SK-N-MC (cell line): ENCODE measurements at places on chromosomes 7 and 10.

- DNase-seq, result no peak
These were observed 11.3 kb downstream of the C10orf105 start for GRCh38 chr10:71708301-71708703.

- DNase-seq, result no peak
These were observed 712.9 kb upstream of the NRP1 start for GRCh38 chr10:34047389-34047788.

DNA sequence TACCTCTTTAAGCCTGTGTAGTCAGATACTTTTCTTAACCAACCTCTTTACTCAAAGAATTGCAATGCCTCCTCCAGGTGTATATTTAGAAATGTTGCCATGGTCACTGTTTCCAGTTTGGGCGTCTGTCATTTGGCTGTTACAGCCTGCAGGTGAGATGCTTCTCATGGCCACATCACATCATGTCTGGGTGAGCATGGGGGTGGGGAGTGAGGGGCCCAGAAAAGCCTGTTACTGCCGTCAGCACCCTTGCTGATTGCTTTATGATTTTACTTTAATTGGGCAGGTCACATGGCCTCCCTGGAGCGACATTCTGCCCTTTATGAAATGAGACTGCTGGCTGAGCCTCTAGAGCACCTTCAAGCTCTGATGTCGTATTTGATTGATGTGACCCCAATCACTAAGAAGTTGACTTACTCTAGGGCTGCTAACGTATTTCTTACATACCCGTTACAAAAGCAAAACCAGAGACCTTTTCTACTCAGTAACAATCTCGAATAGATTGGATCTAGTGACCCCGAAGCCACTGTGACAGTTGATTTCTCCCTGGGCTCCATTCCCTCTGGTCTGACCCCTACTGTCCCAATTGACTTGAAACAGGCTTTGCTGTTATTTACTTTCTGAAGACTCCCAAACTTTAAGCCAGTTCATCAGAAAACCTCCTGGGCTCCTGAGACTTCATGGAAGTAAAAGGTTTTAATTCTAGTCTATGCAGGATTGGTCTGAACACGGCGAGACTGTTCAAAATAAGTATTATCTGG lies 60.7 kb downstream of the OTUD1 start:
- no peak for DNase-seq

GRCh38 chr10:49567810-49568209 lies 28.9 kb upstream of the ERCC6 start:
- no peak for DNase-seq

DNA sequence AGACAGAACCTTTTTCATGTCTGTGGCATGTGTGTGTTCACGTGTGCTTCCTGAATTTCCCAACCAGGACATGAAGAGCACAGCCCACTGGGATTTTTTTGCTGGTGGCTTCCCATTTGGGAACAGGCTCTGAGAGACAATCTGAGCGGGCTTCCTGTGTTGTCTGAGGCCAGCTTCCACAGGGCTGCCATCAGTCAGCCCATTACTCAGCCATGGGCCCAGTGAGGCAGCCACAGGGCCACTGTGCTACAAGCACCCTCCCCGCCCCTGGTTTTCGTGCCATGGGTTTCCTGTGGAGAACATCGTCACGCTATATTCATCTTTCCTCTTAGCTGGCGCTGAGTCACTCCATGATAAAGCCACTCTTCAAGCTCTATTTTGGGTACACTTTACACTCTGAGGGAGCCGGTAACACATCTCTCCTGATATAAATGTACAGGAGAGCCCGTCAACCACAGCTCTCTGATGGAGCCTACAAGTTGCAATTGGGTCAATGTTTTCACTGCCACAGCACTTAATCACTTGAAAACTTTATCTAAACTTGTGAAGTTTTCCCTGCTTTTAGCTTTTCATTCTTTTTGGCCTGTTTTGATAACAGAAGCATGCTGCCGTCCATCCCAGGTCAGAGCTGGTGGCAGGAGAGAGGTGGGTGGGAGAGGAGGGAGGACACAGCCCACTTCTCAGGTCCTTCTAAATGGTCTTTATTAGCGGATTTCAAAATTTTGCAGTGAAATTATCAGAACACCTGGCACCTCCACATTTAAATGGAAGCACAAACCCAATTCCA lies 96.9 kb downstream of the HIPK2 start:
- DNase-seq, result no peak

- no peak for DNase-seq
These were observed 397.3 kb downstream of the PPP1R3A start for GRCh38 chr7:113521468-113521867.

DNA sequence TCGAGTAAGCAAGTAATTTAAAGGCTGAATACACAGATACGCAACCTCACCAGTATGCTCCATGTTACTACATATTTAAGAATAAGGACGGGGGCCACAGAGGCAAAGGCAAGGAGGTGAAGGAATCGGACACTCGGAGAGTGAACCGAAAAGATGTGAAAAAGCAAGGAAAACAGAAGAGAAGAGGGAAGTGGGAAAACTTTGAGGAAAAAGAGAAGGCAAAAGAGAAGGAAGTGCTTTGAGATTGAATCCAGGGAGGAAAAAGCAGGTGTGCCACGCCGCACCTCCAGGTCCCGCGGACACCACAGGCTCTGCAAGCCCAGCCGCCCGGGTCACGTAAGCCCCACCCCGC lies 367 bp upstream of the AVL9 start:
- DNase-seq, result no peak

DNA sequence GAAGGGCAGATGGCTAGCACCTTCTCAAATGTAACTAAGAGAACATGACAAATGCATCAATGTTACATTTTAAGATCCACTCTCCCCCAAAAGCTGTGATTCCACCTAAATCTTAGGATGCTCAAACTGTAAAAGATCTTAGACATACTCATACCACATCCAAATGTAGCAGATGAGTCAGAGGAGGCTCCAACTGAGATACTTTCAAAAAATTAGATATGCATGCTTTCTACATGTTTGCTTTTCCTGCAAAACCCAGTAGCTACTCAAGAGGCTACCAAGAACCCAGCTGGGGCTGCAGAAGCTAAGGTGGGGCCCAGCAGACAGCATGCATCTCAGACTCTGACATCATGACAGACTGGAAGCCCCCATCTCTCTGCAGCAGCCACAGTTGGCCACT lies 31.4 kb upstream of the FRMD4A start:
- no peak for DNase-seq

- peak; percentile 85 for DNase-seq
These were observed 340.6 kb downstream of the TFEC start for GRCh38 chr7:115689941-115690340.

- DNase-seq, result no peak
These were observed 44.2 kb upstream of the TNS3 start for GRCh38 chr7:47625861-47626715.

DNA sequence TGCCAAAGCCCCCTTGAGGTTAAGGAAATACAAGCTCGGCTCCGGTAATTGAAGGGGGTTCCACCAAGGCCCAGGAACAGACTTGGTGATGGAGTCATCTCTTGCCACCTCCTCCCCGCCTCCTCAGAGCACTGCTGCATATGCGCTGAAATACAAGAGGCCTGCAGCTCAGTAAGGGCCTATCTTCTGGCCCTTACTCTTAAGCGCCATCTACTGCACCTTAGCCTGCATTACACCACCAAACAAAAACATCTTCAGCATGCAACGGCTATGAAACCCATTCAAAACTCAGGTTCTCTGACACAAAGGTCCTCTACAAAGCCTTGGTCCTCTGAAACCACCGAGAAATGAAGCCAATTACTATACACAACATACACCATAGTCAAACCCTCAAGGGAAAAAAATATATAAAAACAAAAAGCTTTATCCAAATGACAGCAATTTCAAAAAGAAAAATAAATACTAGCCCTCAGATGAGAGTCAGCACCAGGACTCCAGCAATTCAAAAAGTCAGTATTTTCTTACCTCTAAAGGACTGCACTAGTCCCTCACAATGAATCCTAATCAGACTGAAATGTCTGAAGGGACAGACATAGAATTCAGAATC lies 176.8 kb upstream of the TBX20 start:
- no peak for DNase-seq

- DNase-seq, result no peak
These were observed 43.9 kb upstream of the ARHGAP12 start for GRCh38 chr10:31972519-31973041.

DNA sequence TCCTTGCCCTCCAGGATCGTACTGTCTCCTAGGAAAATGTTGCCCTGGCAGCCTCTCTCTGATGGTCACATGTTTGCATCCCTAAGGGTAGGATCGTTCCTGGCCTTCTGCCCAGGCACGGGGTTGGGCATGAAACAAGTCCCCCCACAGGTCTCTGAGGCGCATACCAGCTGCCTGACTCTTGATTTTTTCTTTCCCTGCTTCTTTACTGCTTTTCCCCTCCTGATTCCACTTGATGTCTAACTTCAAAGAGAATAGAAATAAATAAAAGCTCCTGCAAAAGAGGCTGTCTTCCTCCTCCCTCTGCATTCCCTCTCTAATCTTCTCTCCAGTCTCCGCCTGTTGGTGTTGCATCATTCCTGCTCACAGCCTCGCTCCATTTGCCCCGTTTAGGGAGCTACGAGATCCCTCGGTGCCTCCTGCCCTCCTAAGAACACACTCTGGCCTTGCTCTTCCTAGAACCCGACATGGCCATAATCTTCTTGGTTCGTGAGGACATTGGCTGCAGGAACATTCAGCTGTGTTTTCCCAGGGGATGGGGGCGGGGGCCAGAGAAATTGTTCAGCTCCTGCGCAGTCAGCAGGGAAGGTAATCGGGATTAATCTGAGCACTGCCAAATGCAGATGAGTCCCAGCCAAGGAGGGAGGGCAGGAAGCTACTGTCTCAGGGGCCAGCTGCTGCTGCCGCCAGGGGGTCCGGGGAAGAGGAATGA lies 26.0 kb downstream of the LEP start:
- peak; percentile 53 for DNase-seq

DNA sequence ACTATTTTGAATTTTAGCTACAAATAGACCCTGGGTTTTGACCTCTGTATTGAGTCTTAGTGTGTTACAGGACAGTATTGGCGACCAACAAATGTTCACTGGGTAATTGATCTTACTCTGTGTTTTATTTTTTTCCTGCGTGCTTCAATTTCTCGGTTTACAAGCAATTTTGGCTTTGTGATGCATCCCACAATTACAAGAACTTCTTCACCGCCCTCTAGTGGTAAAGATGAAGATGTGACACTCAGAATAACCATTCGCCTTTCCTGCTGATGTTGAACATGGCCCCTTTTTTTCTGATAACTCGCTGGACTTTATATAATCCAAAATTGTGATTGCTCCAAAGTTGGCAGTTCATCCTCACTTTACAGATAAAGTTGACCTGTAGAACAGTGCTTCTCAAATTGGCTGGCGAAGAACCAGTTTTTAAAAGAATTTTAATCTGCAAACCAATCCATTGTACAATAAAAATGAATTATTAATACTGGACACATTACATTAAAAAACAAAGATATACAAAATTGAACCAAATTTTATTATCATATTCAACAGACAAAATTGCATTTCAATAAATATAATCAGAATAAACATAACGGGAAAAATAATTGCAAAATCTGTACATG lies 20.2 kb upstream of the SMC3 start:
- DNase-seq, result no peak
